ENCODE measurements at places on chromosomes 7 and 10. TPM values are rescaled to one million over a fixed set of nuclear protein-coding genes. Genes with fewer than 3 reads are reported as not detected.

- DNase-seq, result no peak
Measured at GRCh38 chr7:19648791-19649190, 60.0 kb downstream of the POLR1F start.

DNA sequence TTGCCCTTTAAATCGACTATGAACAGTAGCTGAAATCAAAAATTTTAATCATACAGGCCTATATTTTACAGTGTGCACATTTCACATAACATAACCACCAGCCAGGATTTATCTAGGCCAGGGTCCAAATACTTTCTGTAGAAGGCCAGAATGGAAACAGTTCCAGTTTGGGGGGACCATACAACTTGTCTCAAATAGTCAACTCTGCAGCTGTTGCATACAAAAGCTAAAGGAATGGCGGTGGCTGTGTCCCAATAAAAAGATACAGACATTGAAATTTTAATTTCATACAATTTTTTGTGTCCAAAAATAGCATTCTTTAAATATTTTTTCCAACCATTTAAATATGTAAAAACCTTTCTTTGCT lies 742 bp upstream of the TYSND1 start:
- no peak for DNase-seq

- DNase-seq, result no peak
Measured at GRCh38 chr10:86646933-86647332, 7.4 kb upstream of the OPN4 start.

- peak; percentile 59 for DNase-seq
Measured at GRCh38 chr7:11343818-11344413, 370.2 kb downstream of the PHF14 start.

DNA sequence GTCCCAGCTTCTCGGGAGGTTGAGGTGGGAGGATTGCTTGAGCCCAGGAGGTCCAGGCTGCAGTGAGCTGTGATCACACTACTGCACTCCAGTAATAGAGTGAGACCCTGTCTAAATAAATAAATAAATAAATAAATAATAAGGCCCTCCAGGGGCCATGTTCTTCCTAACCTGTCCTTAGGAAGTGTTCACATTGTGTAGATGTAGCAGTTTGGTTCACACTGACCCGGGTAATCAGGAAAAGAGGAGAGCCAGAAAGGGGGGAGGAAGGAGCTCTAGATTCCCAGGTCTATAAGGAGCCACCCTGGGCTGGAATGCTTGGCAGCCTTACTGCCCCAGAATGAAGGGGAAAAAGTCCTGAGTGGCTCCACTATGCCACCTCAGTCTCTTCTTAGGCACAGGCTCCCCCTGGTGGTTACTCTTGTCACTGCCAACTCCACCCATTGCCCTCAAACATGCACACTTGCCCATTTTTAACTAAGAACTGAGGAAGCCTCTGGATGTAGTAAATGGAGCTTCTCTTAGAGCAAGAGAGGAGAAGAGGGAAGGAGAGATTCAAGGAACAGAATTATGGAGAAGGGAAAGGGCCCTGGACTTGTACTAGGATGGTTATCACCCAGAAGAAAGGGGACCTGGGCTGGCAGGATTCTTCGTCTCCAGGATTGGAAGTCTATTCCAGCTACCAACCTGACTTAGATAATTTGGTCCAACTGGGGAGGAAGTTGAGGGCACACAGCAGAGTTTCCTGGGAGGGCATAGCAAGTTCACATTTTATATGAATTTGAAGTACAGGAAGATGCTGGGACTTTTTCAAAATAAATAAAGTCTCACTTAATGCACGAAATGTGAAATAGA lies 7.8 kb downstream of the HPS6 start:
- peak; percentile 79 for DNase-seq

GRCh38 chr7:29275493-29275892 lies 80.9 kb downstream of the CHN2 start:
- no peak for DNase-seq

DNA sequence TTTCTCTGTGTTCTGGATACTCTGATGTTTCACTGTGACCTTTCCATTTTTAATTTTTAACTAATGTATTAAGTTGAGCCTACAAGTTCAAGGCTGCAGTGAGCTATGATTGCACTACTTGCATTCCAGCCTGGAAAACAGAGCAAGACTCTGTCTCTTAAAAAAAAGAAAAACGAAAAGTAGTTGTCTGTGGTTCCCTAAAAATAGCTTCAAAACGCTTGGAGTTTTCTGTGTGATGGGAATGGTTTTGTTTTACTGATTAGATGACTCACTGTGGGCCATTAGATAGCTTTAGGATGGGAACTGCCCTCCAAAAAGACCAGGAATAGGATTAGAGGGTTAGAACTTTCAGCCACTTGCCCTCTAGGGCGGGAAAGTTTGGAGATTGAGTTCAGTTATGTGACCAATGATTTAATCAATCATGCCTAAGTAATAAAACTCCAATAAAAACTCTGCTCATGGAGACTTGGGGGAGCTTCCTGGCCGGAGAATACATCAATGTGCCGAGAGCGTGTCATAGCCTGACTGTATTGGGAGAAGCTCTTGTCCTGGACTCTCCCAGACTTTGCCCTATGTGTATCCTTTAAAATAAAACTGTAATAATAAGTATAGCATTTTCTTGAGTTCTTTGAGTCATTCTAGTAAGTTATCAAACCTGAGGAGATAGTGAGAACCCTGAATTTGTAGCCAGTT lies 147.1 kb downstream of the LYZL1 start:
- peak; percentile 75 for DNase-seq

The UCMA gene
- total RNA-seq, result not detected

The SCART1 gene
- total RNA-seq, result 1.3 TPM

The ENTPD1 gene
- 3.3 TPM for total RNA-seq

The KLF14 gene
- under 0.01 TPM for total RNA-seq
